ENCODE measurements at places on chromosomes 13 and 19.

DNA sequence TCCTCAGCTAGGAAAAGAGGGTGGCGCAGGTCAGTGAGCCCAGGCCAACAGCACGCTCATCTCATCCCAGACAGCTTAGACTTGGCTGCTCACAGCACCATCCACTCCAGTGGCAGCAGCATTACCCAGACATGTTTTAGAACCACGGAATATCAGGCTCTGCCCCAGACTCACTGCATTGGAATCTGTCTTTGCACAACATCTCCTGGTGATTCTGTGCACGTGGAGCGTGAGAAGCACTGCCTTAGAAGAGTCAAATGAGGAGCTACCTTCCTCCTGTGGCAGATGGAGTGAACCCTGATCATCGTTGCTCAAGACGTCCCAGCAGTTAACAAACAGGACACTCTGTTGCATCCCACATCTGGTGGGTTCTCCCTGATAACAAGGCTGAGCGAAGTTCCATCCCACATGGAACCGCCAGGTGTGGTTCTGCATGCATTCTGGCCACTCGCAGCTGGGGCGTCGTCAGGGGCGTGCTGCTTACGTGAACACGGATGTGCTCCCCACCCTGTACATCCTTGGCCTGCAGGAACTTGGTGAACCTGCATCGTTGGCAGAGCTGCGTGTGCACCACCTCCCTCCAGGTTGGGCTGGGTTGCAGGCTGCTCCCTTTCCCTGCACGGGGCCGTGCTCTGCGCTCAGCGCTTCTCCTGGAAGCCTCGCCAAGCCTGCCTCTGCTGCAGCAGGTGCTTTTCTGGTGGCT is 25.2 kb upstream of the ATP11A start:
- no peak for DNase-seq

- DNase-seq = no peak
Measured at GRCh38 chr13:26999499-26999898, 172.1 kb downstream of the USP12 start.

- no peak for DNase-seq
Measured at GRCh38 chr19:8489561-8490394, 12.7 kb downstream of the PRAM1 start.

DNA sequence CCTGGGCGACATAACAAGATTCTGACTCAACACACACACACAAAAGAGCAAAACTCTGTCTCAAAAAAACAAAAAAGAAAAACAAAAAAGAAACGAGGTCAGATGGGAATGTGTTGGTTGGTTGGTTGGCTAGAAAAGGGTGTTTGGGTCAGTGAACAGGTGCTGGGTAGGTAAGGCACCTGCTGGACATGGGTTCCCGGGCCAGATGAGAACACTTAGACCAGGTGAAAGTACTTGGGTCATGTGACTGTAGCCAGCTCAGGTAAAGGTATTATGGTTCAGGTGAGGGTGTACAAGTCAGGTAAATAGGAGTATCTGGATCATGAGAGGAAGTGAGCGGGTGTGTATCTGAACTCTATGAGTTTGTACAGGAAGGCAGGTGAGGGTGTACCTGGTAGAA is 14.5 kb upstream of the ZNF414 start:
- no peak for DNase-seq

- DNase-seq = no peak
Measured at GRCh38 chr13:70448820-70449219, 340.6 kb upstream of the KLHL1 start.
